ENCODE measurements at places on chromosomes 3 and 15. TPM values are rescaled to one million over a fixed set of nuclear protein-coding genes. Genes with fewer than 3 reads are reported as not detected.

NDN gene
- total RNA-seq, result 41.6 TPM

GRCh38 chr15:82585072-82585471 is 44.8 kb upstream of the RPS17 start:
- H3K4me1 ChIP-seq, result no peaks in the 10 kb centered on the region
- DNase-seq, result no peak
- H3K27ac ChIP-seq, result no peak overlapping the region
- no peaks in the 10 kb centered on the region for H3K36me3 ChIP-seq

GOLGA8H gene
- 1.6 TPM for total RNA-seq

TMEM207 gene
- total RNA-seq, result not detected

DNA sequence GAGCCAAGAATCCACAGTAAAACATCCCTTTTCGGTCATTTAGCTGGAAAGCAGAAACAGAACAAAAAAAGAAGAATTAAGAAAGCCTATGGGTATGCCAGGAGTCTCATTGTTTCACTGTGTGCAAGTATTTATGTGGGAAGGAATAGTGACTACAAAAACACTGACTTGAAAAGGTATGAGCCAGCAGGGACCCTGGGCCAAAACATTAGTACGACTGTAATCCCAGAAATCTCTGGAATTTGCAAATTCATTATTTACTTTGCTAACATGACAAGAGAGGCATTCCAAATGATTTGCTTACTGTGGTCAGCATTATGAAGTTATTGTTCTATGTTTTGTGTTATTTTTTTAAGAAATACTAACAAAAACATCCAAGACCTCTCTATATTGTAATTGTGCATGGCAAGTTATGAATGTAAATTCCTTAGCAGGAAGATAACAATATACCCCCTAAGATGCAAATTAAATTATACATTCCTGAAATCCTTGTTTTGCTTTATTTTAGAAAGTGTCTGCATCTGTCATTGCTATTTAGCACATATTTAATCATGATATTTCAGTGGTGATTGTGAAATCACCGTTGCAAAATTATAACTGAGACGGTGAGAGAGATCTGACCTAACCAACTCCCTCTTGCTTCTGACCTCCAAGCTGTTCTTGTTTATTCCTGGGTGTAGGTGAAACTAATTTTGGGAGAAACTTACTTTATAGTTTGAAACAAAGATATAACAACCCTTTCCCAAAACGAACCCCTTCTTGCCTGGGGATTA is 299.2 kb downstream of the ZPLD1 start:
- H3K4me1 ChIP-seq, result no peaks in the 10 kb centered on the region
- H3K27ac ChIP-seq, result no peak overlapping the region
- no peaks in the 10 kb centered on the region for H3K36me3 ChIP-seq
- H3K4me3 ChIP-seq, result no peak overlapping the region
- no peak for DNase-seq
- no peaks in the 10 kb centered on the region for H3K27me3 ChIP-seq

UROC1 gene
- not detected for total RNA-seq

DNA sequence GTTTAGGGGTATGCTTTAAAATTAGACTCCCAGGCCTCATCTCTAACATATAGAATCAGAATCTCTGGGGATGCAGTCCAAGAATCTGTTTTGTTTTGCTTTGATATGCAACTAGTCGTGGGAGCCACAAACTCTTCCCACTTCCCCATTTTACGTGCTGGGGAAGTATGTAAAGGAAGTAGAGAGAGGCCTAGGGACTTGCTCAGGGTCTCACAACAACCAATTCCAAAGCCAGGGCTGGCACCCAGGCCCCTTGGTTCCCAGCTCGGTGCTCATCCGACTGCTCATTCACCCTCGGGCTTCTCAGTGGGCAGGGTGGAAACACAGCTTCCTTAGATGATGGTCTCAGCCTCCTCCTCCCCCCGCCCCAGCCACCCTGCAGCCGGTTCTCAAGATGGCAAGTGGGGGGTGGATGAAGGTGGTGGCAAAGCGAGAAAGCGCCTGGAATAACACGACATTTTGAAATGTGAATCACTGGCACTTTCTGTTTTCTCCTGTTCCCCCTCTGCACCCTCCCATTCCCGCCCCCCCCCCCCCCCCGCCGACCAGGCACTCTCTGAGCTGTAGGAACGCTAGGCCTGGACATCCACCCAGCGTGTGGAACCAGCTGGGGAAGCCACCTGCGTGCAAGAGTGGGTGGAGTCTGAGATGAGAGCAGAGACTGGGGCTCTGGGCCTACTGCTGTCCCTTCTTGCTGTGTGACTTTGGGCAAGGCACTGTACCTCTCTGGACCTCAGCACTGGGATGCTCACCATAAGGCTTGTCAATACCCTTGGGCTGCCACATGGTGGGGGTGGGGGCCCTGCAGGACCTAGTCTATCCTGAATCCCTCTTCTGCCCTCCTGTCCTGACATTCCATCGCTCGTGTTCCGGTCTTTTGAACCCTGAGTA is 214.5 kb downstream of the RPLP1 start:
- H3K36me3 ChIP-seq, result no peaks in the 10 kb centered on the region
- H3K4me1 ChIP-seq, result no peaks in the 10 kb centered on the region
- H3K27ac ChIP-seq, result no peak overlapping the region
- H3K27me3 ChIP-seq, result no peaks in the 10 kb centered on the region

GRCh38 chr15:93640411-93640962 is 551.5 kb upstream of the RGMA start:
- no peak overlapping the region for H3K27ac ChIP-seq
- no peaks in the 10 kb centered on the region for H3K27me3 ChIP-seq
- no peak for DNase-seq

EBLN2 gene
- total RNA-seq, result 4.2 TPM

GRCh38 chr15:78767331-78767951 is 43.8 kb downstream of the ADAMTS7 start:
- no peaks in the 10 kb centered on the region for H3K36me3 ChIP-seq
- no peak for DNase-seq
- H3K4me1 ChIP-seq, result no peaks in the 10 kb centered on the region

GRCh38 chr3:73435055-73435454 is 189.7 kb downstream of the PDZRN3 start:
- no peak overlapping the region for H3K4me3 ChIP-seq
- H3K36me3 ChIP-seq, result no peaks in the 10 kb centered on the region
- H3K27me3 ChIP-seq, result no peaks in the 10 kb centered on the region
- H3K27ac ChIP-seq, result no peak overlapping the region
- H3K4me1 ChIP-seq, result peaks cover 7% of the 10 kb centered on the region

THSD4 gene
- total RNA-seq, result 58.7 TPM

EPB42 gene
- not detected for total RNA-seq

INKA1 gene
- 4.2 TPM for total RNA-seq

GRCh38 chr3:187265461-187265955 is 26.0 kb downstream of the MASP1 start:
- no peaks in the 10 kb centered on the region for H3K27me3 ChIP-seq
- no peak overlapping the region for H3K4me3 ChIP-seq
- DNase-seq, result no peak
- no peak overlapping the region for H3K27ac ChIP-seq
- no peaks in the 10 kb centered on the region for H3K36me3 ChIP-seq

GATA2 gene
- total RNA-seq, result 14.4 TPM

GRCh38 chr3:146834917-146835316 is 229.8 kb upstream of the PLSCR5 start:
- H3K4me1 ChIP-seq, result no peaks in the 10 kb centered on the region
- no peak overlapping the region for H3K27ac ChIP-seq

DNA sequence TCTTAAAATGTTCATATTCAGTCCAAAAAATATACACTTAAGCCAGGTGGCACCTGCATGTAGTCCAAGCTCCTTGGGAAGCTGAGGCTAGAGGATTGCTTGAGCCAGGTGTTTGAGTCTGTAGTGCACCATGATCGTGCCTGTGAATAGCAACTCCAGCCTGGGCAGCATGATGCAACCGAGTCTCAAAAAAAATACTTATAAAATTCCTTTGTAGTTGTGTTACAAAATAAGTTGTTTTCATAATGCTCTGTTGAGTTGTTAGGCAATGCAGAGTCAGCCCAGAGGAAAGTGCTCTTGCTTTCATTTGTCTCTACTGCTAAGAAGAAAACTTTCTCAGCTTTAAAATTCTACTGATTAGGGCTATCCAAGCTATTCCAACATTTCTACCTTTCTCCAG is 442.8 kb upstream of the ARRDC4 start:
- no peaks in the 10 kb centered on the region for H3K4me1 ChIP-seq
- no peaks in the 10 kb centered on the region for H3K36me3 ChIP-seq
- DNase-seq, result no peak
- H3K27me3 ChIP-seq, result no peaks in the 10 kb centered on the region

- H3K27ac ChIP-seq, result no peak overlapping the region
- H3K4me1 ChIP-seq, result no peaks in the 10 kb centered on the region
- no peak overlapping the region for H3K4me3 ChIP-seq
- H3K27me3 ChIP-seq, result no peaks in the 10 kb centered on the region
- DNase-seq, result no peak
- no peaks in the 10 kb centered on the region for H3K36me3 ChIP-seq
Observed at GRCh38 chr3:85259748-85260147, 301.0 kb downstream of the CADM2 start.
